ENCODE measurements at places on chromosomes 11 and 22.

- no peak for DNase-seq
Observed at GRCh38 chr11:85787809-85788760, 22.9 kb downstream of the SYTL2 start.

- DNase-seq: no peak
Observed at GRCh38 chr11:125621995-125622394, 3.0 kb upstream of the CHEK1 start.

DNA sequence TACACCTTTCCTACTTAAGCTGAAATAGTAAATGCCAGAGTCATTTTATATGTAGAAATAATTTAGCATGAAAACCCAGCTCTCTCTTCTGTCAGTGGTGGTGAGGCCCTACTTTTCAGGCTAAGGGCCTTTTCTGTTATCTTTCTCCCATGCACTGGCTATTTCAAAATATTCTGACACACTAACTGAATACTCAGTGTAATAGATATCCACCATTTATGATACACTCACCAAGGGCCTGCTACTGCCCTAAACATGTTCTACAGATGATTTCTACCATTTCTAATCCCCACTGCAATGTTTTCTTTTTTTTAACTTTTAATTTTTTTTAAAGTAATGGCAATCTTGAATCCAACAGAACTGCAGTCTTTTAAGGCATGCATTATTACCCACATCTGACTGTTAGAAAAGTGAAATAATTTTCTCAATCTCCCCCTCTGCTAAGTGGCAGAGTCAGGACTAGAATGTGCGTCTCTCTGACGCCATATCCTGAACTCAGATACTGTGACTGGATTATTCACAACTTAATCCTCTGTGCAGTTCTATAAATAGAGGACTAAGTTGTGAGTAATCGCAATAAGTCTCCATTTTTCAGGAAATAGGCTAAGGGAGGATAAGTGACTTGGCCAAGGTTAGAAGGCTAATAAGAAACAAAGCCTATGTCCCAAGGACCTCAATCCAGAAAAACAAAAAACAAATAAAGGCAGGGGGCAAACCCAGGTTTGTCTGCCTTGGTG is 44.0 kb downstream of the GRAMD1B start:
- no peak for DNase-seq

DNA sequence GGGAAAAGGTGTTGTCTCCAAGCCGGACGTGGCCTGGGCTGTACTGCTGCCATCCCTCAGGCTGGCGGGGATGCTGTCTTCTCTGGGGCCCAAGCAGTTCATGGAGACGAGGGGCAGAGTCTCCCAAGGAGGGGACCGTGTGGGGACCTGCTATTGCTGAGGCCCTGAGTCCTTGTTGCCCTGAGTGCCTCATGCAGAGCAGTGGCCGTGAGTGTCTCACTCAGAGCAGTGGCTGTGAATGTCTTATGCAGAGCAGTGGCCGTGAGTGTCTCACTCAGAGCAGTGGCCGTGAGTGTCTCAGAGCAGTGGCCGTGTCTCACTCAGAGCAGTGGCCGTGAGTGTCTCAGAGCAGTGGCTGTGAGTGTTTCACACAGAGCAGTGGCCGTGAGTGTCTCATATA is 54.7 kb downstream of the GRAMD4 start:
- no peak for DNase-seq

DNA sequence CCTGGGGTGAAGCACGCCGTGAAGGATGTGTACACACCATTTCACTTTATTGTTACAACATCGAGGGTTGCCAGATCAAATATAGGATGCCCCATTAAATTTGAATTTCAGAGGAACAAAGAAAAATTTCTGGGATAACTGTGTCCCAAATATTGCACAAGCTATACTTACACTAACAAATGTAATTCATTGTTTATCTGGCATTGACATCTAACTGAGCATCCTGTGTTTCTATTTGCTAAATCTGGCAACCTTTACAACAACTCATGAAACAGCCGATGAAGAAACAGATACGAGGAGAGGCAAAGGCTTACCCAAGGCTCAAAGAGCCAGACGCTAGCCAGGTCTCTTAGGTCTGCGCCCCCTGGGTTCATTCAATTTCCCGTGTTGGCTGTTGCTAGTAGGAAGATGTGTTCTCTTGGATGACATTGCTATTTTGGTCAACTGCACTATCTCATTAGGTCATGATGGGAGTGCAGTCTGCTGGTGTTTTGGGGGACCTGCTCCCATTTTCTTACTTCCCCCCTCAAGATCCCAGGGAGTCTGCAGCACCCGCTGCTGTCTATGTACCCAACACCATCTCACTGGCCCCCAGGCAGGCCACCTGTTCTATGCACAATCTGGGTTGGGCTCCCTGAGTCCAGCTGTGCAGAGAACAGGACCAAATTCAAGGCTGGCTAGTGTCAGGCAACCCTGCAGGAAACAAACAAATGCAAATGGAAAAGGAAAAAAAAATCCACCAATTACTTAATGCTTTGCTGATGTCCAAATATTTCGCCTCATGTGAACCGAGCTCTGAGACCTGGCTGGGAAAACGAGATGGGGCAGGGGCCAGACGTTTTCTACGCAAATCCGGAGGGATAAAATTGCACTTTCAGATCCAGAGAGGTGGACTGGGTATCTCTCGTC is 560.9 kb downstream of the MIAT start:
- no peak for DNase-seq

DNA sequence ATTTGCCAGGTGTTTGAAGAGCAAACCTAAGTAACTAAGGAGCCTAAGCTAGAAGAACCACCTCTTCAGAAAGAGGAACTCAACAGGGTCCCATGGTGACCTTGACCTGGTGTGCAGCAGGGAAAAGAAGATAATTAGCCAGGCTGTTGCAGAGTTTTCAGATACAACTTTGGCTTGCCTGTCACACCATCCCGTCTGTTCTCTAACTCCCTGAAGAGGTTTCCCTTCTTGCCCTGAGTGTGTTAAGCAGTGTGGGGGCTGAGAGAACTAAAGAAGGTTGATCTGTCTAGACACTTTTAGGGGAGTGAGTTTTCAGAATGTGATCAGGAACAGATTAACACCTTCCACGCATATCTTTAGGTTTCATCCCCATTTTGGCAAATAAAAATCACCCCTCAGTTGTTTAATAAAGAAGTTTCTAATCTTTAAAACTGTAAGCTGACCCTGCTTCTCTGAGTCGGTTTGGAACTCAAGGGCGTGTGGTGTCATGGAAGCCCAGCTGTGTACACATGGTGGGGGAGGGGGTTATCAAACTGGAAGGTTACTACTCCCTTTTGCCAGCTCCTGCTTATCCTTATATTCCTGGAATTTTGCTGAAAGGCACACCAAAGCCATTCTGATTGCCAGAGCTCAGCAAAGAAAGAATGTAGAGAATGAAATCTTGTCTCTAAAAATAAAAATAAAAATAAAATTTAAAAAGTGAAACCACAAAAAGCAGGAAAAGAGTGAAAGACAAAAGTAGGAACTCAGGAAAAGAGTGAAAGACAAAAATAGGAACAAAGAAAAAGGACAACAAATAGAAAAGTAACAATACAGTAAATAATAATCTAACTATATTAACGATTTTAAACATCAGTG is 70.2 kb downstream of the DBX1 start:
- no peak for DNase-seq

DNA sequence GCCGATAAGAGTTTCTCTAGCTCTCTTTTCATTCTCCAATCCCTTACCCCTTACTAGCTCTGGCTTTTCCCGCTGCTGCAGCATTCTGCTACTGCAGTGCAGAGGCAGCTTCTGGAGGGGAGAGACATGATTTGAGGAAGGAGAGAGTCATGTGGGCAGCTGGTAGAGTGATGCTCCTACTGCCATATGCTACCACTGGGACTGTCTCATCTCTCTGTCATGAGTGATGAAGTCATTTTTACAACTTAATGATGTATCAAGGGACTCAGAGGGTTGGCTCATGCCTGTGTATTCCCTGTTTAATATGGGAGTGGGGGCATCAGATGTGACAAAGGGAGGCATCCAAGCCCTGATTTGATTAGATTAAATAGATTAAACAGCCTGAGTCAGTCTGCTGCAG is 11.3 kb downstream of the SLC17A6 start:
- DNase-seq: no peak

GRCh38 chr11:25485315-25485714 is 846.6 kb upstream of the ANO3 start:
- DNase-seq: no peak

DNA sequence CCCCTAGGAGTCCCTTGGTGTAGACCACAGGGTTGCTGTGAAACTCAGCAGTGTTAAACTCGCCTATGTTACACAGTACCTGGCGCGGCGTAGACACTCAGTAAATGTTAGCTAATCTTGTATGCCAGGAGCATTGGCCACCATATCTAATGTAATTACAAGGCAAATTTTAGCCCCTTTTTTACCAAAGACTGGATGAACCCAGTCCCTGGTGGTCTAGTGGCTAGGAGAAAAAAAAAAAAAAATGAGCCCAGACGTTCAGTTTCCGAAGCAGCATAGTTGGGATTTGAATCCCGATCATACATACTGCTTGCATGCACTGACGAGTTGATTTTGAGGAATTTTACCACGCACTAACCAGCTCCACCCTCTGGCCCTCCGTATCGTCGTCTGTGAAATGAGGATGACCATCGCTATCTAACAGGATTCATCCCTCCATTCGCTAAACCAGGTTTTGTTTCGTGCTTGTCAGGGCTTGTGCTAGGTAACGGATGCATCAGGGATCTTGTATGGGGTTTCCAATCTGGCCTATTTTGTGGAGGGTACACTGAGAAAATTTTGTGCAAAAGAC is 688 bp downstream of the PTS start:
- DNase-seq: peak; percentile 11

DNA sequence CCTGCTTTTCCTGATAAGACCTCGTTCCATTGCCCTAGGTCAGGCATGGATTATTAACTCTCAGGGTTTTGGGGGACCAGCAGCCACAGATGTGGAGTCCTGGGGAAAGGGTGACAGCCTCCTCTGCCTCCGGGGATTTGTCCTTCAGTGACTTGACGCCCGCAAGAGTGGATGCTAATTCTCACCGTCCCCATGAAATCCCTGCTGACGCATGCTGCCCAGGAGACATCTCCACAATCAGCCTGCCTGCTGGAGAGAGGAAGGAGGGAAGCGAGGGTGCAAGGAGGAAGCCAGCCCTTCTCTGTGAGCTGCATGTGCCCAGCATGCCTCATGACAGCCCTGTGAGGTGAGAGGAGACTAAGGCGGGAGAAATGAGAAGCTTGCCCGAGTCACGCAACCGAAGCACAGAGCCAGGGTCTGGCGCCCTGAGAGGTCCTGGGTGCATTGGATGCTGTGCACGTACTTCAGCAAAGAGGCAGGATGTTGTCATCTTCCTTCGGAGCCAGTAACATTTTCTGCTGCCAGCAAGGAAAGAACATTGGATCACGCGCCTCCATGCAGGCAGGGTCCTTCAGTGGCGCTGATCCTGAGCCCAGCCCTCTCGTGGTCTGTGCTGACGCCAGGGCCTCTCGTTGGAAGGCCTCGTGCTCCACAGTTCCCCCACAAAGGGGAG is 27.3 kb upstream of the KRTAP5-6 start:
- DNase-seq: no peak

- peak; percentile 100 for DNase-seq
Observed at GRCh38 chr22:31211862-31212730, at the start of gene LIMK2. TSS of gene LIMK2 (plus strand) at chr22:31212298. CDS start at chr22:31212409, 111 bp downstream.

DNA sequence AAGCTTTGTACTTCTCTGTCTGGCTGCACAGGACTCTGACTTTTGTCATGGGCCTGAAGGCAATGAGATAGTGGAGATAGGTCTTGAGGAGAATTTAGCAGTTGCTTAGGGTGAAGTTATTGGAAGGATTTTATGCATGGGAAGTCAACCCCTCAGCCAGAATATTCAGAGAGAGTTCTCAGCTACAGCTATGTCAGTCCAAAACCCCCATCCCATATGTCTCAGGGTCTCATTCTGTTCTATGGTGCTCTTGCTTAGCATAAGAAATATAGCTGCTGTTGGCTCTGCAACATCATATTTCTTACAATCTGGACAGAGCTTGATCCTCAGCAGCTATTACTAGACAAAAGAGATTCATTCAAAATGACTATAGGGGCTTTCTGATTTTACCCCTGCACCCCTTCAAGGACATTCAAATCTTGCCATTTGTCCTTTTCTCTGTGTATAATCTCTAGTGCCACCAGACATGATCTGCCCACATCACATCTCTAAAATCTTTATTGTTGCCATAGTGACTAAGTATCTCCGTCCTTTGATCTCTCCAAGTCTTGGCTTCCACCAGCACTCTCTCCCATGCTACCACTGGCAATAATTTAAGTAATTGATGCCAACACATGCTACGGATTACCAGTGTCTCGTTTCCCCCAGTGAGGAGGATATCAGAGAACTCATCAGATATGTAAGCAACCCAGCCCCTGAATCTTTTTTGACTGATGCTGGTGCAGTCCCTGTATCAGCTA is 327.1 kb upstream of the ISX start:
- DNase-seq: no peak

- DNase-seq: peak; percentile 70
Observed at GRCh38 chr11:119590651-119591351, 138.2 kb downstream of the NECTIN1 start.

DNA sequence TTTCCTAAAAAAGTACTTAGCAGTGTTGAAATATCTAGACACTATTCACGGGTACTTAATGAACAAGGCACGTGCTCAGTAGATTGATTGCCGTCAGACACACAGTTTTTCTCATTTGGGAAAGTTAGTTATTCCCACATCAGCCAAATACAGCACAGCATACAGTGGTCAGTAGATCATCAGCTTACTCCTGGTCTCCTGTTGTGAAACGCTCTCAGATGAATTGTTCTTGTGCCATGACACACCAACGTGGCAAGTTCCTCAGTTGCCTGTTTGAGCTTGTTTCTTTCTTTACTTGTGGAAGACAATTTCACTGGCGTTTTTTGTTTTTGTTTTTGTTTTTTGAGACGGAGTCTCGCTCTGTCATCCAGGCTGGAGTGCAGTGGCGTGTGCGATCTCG is 8.6 kb downstream of the TAB1 start:
- DNase-seq: no peak

DNA sequence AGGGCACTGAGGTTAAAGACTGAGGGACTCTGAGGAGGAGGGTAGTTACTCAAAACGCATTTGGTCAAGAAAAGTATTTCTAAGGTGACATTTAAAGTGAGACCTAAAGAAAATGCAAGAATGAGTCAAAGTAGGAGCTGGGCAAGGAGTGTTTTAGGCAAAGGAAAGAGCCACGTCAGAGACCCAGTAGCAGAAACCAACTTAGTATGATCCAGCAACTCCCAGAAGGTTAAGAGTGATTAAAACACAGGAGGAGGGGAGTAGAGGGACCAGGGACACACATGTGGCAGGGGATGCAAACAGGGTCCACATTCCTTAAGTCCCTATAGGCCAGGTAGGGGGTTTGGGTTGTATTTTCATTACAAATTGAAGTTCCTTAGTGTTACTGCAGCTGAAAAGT is 24.3 kb upstream of the CCDC34 start:
- DNase-seq: peak; percentile 15

DNA sequence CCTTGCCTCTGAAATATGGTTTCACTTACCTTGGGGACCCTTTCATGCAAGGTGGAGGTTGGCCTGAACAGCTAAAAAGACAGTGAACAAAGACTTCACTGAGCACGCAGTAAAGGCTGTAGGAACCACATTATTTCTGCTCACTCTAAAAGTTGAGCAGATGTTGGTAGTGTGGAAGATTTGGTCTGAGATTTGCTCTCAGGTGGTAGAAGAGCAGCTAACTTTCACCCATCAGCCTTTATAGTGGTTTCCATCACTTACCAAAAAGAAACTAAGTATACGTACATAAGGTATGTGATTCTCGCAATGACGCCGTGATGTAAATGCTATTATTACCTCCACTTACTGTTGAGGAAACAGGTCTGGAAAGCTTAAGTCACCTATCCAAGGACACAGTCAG is 47.3 kb downstream of the PRR5L start:
- DNase-seq: no peak
